ENCODE measurements at places on chromosomes 7 and 10. TPM values are rescaled to one million over a fixed set of nuclear protein-coding genes. Genes with fewer than 3 reads are reported as not detected.

Gene POP7
- total RNA-seq: 35.8 TPM

Gene NRCAM
- total RNA-seq: 120 TPM

Gene SSC4D
- total RNA-seq: 6.1 TPM

Gene INTS1
- total RNA-seq: 108 TPM

Gene DPYSL4
- 402 TPM for total RNA-seq

Gene NPS
- total RNA-seq: not detected

Gene STEAP1
- total RNA-seq: not detected

Gene CRHR2
- total RNA-seq: 2.4 TPM

Gene STEAP1B
- total RNA-seq: not detected

Gene ACSM6
- total RNA-seq: not detected

Gene BICC1
- total RNA-seq: 0.12 TPM

Gene SPDYE2
- not detected for total RNA-seq

Gene SPDYE8
- not detected for total RNA-seq

Gene HOXA5
- not detected for total RNA-seq

Gene FAM25C
- total RNA-seq: not detected

Gene GPR15LG
- not detected for total RNA-seq

Gene MUC12
- total RNA-seq: 1.0 TPM

Gene C10orf67
- total RNA-seq: not detected

Gene NEURL1
- 3.1 TPM for total RNA-seq

Gene INMT
- total RNA-seq: 1.7 TPM

Gene SPAM1
- not detected for total RNA-seq

Gene TMEM196
- 3.6 TPM for total RNA-seq

Gene LRIT1
- total RNA-seq: not detected

Gene DYNC1I1
- total RNA-seq: 11.0 TPM

Gene CYP3A4
- total RNA-seq: not detected

Gene SPDYE6
- not detected for total RNA-seq

Gene LRRD1
- total RNA-seq: 0.15 TPM

Gene AKR1C3
- 0.49 TPM for total RNA-seq

Gene VAX1
- total RNA-seq: 0.27 TPM

Gene ENTPD1
- not detected for total RNA-seq

Gene HMX3
- not detected for total RNA-seq

Gene CCL24
- not detected for total RNA-seq

Gene CLDN4
- 0.54 TPM for total RNA-seq

Gene PGAM2
- 13.3 TPM for total RNA-seq

Gene STEAP2
- total RNA-seq: 0.59 TPM

Gene PCDH15
- 0.64 TPM for total RNA-seq

Gene GIMAP1
- total RNA-seq: not detected

Gene SLC37A3
- total RNA-seq: 84.5 TPM

Gene GLCCI1
- 30.7 TPM for total RNA-seq

Gene LRMDA
- 2.1 TPM for total RNA-seq

Gene P4HA1
- total RNA-seq: 3.5 TPM

Gene MMRN2
- 5.4 TPM for total RNA-seq

Gene GPR37
- total RNA-seq: 6.3 TPM

Gene IRF5
- total RNA-seq: not detected
